ENCODE measurements at places on chromosomes 2 and 18.

DNA sequence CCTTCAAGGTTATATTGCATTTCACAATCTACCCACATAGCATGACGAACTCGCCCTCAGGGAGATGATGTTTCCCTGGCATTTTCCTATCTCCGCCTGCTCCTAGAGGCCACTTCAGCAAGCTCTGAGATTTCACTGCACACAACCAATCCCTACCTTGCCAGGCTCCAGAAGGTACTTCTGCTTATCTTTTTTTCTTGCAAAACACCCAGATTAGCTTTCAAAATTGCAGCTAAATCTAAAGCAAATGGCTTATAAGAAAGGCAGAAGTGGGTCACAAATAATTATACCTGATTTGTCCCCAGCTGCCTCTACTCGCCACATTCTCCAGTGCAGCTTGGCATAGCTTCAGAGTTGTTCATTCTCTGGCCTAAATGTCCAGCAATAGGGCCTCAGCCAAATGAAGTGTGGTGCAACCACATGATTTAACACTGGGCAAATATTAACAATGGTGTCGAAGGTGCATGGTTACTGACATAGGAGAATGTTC lies 32.4 kb upstream of the MRPL19 start:
- no peak for DNase-seq

GRCh38 chr2:147273628-147274027 lies 571.2 kb upstream of the ACVR2A start:
- no peak for DNase-seq

GRCh38 chr2:51410331-51410730 lies 378.4 kb upstream of the NRXN1 start:
- no peak for DNase-seq

GRCh38 chr18:60100778-60101177 lies 201.0 kb downstream of the PMAIP1 start:
- DNase-seq, result no peak

GRCh38 chr2:187917535-187917934 lies 363.3 kb upstream of the TFPI start:
- no peak for DNase-seq

DNA sequence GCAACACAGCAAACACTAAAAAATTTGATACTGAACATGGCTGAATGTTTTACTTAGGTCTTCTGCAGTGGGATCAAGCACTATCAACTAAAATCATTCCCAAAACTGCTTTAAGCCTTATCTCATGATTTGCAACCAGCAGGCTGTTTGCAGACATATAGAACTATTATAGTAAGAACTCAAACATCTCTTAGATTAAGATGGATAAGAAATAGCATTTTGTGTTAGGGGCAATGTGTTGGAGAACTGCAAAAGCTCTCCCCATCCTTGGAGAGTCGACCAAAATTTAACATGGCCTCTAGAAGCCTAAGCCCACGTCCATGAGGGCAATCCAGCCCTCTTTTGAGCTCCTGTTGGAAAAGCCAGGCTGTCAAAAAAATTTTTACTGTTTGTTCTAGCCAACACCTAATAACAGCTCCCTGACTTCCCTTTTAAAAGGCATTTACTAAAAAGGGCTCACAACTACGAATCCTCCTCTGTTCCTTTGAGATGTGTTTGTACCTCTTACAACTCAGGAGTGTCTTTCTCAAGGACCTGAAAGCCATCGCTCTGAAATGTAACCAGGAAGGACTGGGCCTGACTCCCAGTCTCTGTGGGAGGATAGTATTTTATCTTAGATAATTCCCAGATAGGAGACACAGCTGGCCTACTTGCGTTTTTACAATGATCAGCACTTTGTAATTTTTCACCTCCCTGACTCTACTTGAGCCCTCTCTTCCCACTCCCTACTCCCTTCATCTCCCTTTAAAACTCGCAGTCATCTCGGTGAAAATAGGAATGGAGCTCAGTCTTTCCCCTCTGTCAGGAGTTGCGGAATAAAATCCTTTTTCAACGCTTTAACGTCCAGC lies 1.4 kb downstream of the KRCC1 start:
- no peak for DNase-seq

GRCh38 chr18:48290162-48290926 lies 118.8 kb downstream of the ZBTB7C start:
- DNase-seq, result no peak

DNA sequence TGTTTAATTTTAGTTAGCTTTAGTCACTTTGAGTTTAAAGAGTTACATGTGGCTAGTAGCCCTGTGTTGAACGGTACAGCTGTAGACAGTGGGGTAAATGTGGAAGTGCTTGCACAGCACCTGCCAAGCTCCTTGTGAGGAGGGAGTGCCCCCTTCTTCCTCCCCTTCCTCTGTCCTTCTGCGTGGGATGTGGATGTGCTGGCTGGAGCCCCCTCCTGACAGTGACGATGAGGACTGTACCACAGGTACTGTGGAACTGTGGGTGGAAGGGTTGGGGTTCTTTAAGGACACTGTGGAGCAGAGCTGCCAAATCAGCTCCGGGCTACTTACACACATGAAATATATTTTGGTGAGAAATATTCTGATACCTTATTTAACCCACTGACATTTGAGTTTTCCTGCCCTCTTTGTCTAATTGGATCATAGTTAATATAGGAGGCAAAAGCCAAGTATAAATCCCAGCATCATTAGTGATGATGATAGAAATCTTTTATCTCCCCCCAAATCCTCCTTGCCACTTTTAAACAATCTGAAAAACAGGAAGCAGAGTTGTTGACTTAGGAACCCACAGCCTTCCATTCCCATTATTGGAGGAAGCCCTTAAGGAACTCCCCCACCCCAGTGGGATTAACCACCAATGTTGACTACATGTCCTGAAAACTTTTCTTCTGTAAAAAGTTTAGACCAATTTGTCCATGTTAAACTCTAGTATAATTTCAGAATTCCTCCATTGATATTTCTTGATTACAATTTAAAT lies 181.3 kb downstream of the PTPRM start:
- no peak for DNase-seq

DNA sequence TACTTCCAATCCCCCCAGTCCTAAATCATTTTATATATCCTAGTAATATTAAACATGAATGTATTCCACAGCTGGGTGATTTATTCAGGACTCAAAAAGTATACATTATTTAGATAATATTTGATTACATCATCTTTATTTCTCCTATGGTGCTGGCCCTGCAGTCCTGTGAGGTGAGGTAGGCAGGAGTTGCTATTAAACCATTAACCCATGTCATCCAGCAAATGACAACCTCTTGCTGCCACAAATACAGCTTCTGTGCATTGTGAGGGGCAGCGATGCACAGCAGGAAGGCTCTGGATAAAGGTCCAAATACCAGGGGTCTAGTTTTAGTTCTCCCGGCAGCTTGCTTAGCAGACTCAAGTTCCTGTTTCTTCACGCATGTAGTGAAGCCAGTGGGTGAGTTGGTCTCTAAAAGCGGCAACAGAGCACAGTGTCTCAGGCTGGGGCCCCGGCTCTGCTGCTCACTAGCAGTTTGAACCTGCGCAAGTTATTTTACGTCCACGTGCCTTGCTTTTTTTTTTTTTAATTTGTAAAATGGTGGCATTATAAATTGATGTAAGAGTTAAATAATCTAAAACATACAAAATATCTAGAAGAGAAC lies 36.1 kb downstream of the INSIG2 start:
- DNase-seq, result no peak

- DNase-seq, result no peak
Observed at GRCh38 chr2:187316040-187316439, 132.0 kb downstream of the CALCRL start.

DNA sequence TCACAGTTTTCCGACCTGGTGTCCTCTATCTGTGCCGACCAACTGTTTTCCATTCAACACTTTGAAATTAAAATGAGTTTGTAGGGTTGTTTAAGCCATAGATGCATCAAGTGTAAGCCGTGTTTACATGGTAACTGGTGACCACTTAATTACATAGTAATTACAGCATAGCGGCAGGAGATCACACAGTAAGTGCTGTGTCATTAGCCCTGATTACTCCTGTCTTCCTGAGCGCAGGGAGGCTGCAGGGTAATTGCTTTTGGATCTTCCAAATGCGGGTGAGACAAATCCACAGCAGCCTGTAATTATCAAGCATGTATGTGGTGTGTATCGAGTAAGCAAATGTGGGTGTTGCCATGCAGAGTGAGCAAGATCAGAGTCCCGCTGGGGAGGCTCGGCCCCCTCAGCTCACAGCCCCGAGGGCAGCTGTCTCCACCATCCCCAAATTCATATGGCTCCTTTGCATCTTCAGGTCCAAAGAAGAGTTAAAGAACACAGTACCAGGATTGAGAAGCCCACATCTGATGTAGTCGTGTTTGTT lies 71.5 kb upstream of the HDAC4 start:
- no peak for DNase-seq

GRCh38 chr2:221807706-221808105 lies 235.6 kb upstream of the EPHA4 start:
- DNase-seq, result no peak

DNA sequence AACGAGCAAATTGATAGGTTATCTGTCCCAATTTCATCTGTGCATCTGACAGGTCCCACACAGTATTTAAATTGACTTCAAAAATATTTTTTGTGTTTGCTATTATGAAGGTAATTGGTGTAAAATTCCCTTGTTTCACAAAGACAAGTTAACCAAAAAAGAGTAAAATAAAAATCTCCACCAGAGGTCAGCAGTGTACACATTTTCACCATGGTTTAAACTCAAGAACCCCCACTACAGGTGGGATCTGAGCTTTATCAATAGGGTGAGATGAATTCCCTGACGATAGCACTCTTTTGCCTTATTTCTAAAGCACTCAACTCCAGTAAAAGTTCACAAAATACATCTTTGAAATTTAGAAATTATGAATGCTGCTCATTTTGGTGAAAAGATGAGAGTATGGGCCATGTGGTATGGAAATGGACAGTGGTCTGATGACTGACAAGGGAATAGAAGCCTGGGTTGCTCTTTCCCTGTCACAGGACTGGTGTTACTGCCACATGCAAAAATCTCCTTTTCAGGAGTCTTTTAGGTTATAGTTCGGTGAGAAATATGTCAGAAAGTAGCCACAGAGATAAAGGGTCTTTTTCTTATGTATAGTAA lies 68.0 kb downstream of the SERPINB8 start:
- DNase-seq, result no peak

DNA sequence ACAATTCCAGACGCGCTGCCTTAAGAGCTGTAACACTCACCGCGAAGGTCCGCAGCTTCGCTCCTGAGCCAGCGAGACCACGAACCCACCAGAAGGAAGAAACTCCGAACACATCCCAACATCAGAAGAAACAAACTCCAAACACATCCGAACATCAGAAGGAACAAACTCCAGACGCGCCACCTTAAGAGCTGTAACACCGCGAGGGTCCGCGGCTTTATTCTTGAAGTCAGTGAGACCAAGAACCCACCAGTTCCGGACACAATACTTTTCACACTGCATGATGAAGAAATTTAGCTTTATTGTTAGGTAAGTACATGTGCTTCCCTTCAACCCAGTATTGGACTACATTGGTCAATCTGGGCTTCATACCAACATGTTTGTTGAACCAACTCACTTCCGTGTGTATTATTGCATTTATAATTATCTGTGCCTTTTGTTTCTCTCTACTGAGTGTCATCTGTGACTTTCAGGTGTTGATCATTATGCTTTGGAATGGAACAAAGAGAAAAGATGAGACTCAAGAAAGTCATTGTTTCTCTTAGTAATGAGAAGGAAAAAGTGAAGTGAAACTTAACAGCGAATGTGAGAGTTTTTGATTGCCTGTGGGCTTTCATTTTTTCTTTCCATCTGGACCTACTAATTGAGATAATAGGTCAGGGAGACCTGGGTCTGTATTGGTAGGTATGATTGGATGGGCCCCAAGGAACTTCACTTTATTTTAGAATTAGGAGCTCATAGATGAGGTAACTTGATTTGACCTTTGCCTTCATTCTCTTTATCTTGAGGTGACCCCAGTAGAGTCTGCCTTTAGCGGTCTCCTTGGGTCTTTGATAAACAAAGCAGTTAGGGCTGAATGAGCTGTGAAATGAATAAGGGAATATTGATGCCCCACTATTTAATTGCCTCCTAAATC lies 76.1 kb upstream of the CAVIN2 start:
- DNase-seq, result no peak

GRCh38 chr2:82342356-82342755 lies 2037.8 kb upstream of the LRRTM1 start:
- no peak for DNase-seq

DNA sequence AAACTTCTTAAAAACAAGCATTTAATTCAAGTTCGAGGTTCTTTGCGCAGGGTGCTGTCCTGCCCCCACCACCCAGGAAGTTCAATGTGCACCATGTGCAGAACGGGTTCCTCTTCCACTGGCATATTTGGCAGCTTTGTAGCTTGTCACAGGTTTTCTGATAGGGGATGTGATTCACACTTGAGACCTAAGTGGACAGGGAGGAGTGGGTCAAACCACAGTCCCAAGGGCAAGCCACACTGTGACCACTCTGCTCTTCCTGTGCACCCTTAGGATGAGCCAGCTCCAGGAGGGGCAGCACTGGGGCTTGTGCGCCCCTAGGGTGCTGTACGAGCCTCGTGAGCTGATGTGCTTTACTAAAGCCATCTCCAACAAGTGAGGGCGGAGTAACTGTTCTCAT lies 82.5 kb downstream of the TGFA start:
- DNase-seq, result no peak

DNA sequence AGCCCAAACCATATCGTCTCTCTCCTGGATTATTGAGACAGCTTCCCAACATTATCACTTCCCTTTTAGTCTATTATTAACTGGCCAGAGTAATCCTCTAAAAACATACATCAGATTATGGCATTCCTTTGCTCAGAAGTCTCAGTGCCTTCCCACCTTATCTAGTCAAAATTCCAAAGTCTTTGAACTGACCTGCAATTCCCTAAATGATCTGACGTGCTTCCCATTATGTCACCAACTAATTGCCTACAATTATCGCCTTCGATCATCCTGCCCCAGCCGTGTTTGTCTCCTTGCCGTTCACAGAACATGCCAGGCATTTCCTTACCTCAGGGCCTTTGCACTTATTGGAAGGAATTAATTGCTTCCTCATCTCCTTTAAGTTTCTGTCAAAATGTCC lies 332.4 kb downstream of the IRS1 start:
- DNase-seq, result no peak

DNA sequence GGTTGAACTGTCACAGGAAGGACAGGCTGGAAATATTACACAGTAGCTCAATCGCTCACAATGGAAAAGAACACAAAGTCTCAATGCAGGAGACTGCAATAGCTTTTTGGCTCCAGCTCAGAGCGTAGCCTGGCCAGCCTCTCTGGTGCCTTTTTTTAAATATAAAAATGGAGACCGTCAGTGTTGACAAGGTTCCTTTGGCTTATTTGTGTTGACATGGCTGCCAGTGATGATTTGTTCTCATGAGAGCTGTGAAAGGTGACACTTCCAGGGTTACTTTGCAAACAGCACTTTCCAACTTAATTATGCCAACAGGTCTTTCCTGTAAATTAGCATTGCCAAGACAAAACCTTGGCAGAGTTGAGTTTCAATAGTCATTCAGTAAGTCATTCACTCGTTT lies 70.8 kb downstream of the KCNE4 start:
- no peak for DNase-seq

GRCh38 chr2:86697551-86698104 lies 22.5 kb upstream of the RMND5A start:
- no peak for DNase-seq
